Kidney tubule cell (primary cell): ENCODE measurements at places on chromosomes 7 and 10.
A peak's percentile ranks its signal among the peaks of the same experiment; 100 is the strongest.

DNA sequence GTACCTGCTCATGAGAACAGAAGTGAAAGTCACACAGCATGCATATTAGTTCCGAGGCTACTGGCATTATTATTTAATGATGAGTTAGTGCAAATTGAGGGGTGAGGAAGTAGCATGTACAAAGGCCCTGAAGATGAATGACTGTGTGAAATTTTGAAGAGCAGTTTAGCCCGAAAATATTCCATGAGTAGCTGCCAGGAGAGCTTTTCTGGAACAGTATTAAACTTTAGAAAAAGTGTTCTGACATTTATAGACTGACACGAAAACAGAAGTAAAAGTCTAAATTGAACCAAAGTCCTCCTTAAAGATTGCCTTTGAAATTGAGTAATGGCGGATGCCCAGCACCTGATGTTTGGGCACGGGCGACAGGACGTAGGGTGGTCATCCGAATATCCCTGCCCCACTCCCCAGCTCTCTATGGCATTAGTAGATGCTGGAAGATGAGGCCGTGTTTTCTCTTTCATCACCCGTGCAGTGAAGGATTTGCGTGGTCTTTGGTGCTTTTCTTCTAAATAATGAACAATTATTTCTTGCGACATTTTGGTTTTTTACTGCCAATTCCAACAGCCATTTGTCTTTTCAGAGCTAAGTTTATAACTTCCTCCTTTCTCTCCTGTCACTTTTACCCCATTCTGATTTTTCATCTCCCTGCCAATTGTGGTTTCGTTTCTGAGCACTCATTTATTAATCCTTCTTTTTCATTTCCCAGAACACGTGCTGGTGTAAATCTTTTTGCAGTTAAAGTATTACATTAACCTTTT lies 192.6 kb downstream of the MGMT start:
- no peak for DNase-seq

- no peak for DNase-seq
Observed at GRCh38 chr10:111075577-111076185, 1.1 kb upstream of the ADRA2A start.

GRCh38 chr10:129467359-129468064 lies 471 bp downstream of the MGMT start:
- DNase-seq, result peak; percentile 19

DNA sequence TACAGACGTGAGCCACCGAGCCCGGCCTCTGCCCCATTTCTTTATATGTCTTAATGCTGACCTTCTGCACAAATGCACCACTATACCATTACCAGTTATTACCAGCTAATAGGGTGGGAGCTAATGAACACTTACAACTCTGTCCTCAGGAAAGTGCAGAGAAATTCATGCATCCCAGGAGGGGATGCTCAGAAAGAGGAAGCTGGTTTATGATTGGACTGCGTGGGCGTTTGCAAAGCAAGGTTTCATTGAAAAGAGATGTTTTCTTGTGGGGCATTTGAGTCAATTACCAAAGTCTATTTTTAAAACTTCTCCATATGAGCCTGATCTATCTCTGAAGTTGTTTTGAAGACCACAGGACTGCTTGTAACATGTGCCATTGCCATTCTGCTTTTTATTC lies 417.7 kb upstream of the CELF2 start:
- no peak for DNase-seq

DNA sequence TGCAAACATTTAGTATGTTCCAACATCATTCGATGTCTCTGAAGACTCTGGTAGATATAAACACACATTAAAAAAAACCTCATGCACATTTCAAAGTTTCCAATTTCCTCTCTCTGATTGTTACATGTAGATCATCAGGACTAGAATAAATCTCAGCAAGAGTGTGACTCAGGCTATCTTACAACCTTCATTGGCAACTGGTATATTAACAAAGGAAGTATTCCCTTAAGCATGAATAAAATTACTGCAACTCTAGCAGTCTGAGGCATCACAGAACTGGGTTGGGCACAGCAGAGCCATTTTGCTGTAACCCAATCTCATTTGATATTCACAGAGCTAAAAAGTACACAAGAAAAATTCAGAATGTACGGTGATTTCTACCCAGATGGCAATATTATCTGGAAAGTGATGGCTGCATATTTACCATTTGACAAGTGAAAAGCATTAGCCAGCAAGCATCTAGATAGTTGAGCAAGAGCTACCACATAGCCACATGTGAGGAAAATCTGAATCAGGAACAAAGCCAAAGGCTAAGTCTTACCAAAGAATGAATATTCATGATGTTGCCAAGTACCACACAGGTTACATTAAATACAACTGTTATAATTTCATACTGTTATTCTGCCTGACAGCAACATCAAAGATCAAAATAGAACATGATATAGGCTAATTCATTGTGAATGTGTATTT lies 232.2 kb downstream of the CRPPA start:
- DNase-seq, result peak; percentile 3

- DNase-seq, result peak; percentile 18
Observed at GRCh38 chr10:33600381-33600780, 265.9 kb upstream of the NRP1 start.

DNA sequence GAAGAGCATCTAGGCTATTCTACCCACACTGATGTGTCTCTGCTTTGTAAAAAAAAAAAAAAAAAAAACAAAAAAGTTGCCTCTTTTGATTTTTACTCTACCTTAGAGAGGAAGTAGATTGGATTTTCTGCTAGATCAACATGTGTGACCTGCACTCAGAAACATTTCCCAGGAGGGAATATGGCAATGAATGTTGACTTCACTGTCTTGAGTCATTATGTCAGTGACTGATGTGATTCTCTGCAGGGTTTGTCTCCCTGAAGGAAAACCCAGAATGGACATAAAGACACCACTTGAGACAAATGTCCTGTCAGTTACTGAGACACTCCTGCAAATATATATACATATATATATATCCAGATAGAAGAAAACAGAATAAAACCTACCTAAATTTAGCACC lies 370.3 kb downstream of the BMPER start:
- peak; percentile 15 for DNase-seq

GRCh38 chr7:26329520-26330255 lies 38.0 kb downstream of the SNX10 start:
- DNase-seq, result peak; percentile 91

GRCh38 chr7:141609576-141609975 lies 58.4 kb downstream of the AGK start:
- DNase-seq, result no peak

DNA sequence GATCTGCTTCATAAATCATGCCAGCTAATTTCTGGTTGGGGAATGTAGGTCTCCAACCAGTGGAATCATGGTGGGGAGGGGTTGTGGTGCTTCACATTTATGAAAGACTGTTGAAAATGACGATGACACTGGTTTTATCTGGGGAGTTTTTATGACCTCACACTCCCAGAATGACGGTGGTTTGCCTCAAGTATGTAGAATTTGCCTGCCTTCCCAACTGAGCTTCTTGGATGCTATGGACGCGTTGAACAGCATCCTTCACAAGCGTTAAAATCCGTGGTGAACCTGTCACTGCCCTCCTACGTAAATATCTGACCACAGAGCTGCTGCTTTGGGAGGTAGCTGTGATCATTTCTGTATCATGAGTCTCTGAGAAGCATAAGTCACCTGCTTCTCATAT lies 3.3 kb downstream of the INSYN2A start:
- DNase-seq, result peak; percentile 64

DNA sequence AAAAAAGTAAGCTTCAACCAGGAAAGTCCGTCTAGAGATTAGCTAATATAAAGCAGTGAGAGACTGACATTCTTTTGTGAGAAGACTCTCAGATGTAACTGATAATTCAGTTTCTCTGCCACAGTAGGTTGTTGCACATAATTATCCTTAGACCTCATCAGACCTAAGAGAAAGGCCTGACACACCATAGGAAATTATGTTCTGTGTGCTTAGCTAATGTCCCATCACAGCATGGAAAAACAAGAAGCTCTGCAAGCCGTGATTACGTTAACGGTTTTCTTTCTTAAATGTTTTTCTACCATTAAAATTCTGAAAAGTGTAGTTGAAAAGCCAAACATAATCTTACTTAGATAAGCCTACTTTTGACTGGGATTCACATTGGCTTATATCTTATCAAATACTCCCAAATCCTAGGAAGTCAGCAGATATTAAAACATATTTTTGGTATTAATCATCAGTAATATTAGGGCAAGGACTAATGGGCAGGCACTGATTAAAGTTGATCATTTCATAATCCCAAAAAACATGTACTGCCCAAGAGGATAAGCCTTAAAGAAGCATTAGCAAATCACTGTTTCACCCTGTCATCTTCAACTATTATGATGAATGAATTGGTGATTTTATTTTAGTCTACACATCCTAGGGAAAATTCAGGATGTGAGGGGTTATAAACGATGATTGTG lies 5.2 kb downstream of the CSTF2T start:
- no peak for DNase-seq

- DNase-seq, result peak; percentile 52
Observed at GRCh38 chr7:135877805-135878204, 99.4 kb downstream of the MTPN start.

GRCh38 chr7:16616542-16616941 lies 29.0 kb downstream of the ANKMY2 start:
- no peak for DNase-seq

DNA sequence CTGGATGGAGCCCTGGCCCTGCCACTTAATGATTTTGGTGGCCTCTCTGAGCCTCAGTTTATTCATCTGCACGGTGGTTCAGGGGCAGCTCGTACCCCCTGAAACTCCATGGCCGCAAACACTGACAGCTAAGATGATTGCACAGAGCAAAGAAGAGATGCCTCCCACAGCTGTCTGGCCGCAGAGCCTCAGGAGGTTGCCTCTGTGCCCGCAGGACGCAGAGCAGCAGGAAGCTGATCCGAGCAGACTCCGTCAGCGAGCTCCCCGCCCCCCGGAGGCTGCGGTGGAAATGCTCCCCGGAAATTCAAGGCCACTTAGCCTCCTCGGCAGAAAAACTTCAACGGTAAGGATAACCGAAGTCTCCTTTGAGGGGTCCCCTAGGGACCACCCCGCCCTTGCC lies 30.2 kb upstream of the C10orf53 start:
- DNase-seq, result no peak

GRCh38 chr7:150648353-150649079 lies 16.3 kb upstream of the GIMAP6 start:
- no peak for DNase-seq

DNA sequence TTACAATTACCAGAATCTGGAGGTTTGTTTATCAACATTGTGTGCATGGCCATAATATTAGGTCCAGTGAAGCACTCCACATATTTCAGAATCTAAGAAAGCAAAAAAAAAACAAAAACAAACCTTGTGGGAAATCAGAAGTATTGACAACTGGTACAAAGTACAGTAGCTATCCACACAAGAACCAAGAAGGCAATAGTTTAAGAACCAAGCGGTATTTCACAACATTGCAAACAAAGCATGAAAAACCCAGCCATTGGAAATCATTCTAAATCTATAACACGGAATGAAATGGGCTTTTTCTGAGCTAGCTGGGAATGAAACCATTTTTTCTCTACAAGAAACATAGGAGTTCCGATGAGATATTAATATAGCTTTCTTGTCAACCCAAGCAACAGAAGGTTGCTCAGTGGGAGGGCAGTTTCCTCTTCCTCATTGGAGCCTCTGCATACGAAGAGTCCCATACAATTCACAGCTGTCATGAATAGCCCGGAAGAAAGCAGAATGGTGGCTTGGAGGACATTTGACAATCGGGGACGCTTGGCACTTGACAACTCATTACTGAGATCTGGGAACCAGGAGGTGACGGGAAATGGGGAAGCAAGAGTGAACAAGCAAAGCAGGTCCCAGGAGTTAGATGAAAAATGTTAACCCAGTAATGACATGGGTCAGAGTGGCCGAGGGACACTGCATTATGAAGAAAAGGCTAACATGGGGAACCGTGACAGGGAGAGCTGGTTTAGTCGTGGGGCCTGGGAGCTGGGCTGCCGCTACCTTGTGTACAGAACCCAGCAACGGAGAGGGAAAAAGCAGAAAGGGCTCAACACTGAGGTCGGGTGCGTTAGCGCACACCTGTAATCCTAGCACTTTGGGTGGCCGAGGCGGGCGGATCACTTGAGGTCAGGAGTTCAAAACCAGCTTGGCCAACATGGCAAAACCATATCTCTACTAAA lies 7.8 kb downstream of the PHYH start:
- no peak for DNase-seq

- no peak for DNase-seq
Observed at GRCh38 chr7:157097569-157097968, 41.2 kb upstream of the UBE3C start.

GRCh38 chr7:9097565-9098060 lies 664.2 kb downstream of the NXPH1 start:
- no peak for DNase-seq

DNA sequence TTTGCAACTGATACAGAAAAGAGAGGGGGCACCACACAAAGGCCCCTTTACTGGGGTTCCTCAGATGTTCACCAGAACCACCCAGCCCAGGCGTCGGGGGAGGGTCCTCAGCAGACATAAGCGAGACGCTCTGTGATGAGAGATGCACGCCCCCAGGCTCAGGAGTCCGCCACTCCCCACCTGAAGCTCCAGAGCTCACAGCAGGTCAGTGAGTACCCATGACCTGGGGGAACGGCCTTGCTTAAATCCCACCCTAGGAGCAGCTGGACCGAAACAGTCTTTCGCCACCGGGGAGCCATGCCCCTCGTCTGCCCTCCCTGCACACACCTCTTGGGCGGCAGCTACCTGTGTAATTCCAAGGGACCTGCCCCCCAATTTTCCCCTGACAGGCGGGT lies 2.8 kb downstream of the CRYGN start:
- no peak for DNase-seq

GRCh38 chr10:87506956-87507355 lies 2.3 kb downstream of the MINPP1 start:
- DNase-seq, result no peak

DNA sequence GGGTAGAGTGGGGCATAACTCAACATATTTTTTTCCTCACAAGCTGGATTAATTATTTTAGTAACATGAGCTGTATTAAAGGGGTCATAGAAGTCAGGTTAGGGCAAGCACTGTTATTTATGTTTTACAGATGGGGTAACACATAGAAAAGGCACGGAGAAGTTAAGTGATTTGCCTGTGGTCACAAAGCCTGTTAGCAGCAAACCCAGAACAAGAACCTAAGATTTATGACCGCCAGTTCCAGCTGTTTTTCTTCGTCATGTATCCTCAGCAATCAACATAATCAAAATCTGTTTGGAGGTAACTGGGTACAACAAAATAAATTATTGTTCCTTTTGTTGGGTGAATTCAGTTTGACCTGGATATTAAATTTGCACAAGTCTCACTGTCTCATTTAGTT lies 57.2 kb upstream of the BET1 start:
- DNase-seq, result no peak

- no peak for DNase-seq
Observed at GRCh38 chr10:98620503-98620902, 173.8 kb upstream of the HPS1 start.

DNA sequence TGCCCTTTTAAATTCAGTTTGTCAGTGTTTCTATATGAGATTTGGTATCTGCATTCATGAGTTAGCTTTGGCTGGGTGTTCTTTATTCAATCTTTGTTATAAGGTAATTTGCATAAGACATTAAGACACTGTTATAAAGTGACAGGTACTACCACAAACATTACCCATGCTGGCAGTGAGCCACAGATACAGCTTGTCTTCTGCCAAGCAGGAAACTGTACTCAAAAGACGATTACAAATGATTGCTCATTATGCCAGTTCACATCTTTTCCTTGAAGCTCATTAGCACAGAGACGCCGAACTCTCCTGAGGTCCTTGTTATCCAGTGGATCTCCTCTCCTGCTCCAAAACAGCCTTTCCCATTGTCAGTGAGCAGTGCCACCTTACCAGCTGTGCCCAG lies 30.4 kb downstream of the AMPH start:
- DNase-seq, result peak; percentile 58

GRCh38 chr10:68155615-68156210 lies 46.4 kb downstream of the MYPN start:
- peak; percentile 39 for DNase-seq
